ENCODE measurements at places on chromosomes 7 and 10.

GRCh38 chr7:10121631-10122030 lies 852.0 kb upstream of the PHF14 start:
- no peak for DNase-seq

DNA sequence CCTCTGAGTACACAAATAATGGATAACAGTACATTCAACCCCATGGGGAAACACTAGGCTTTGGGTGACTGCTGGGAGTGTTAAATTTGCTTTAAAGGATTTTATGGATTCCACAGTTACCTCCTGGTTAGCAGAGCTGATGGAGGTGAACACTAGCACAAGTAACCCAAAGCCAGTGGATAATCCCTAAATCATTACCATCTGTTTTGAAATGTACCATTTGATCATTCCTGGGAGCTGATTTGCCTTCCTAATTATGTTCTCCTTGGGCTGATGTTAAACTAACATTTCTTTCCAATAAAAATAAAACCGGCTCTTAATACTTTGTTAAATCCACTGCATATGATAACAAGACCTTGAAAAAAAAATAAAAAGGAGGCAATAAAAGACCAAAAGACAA lies 493.9 kb downstream of the PLXNA4 start:
- DNase-seq = no peak

GRCh38 chr7:115676080-115676479 lies 354.5 kb downstream of the TFEC start:
- no peak for DNase-seq

DNA sequence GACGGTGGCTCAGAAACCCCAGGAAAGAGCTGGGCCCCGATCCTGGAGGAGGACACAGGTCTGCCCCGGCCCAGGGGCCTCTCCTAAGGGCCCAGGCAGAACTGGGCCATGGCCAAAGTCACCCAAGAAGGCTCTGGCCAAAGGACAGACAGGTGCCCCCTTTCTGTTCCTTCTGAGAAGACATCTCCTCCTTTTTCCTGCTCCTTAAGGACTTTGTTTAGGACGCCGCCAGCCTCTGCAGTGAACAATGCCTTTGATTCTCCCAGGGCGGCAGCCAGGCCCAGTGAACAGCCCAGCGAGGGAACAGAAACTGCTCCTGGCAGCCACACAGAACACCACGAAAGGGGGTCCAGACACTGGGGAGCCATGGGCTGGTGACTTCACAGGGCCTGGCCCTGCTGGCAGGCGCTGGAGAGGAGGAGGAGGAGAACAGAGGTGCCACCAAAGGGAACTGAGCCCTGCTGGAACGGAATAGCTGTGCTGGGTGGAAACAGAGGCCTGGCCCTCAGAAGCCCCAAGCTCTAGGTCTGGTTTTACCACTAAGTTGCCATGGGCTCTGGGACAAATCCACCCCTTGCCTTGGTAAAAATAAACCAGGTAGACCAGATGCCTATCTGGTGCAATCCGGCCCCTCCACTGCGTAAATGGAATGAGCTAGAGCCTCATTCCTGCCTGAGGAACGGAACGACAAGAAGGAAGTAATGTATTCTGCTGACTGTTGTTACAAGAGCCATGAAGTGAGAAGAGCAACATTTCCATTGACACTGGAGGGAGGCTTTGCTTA lies 163.3 kb upstream of the RHEB start:
- no peak for DNase-seq

GRCh38 chr7:44765579-44766415 lies 17.1 kb downstream of the ZMIZ2 start:
- DNase-seq = no peak

DNA sequence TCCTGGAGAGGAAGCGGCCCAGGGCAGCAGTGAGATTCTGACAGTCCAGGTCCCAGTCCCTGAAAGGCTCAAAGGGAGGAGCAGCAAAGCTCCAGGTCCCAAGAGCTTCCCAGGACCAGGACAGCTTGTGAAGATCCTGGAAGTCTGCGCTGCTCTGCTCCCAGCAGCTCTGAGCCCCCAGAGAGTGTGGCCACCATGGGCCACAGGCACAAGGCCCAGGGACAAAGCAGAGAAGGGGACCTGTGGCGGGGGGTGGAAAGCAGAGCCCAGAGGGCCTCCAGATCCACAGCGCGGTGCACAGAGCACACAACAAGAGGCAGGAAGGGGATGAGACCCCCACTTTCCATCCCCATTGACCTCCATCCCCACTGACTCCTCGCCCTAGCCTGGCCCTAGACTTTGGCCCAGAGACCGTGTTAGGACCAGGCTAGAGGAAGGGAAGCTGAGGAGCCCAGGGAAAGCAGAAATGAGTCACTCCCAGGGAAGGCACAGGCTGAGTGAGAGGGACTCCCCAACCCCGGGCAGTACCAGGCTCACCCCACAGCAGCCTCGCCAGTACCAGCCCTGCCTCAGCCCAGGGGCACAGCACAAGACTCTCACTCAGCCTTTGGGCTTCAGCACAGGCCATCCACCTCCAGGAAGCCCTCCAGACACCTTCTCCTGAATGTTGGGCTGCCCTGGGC lies 75.5 kb downstream of the GRID1 start:
- no peak for DNase-seq

DNA sequence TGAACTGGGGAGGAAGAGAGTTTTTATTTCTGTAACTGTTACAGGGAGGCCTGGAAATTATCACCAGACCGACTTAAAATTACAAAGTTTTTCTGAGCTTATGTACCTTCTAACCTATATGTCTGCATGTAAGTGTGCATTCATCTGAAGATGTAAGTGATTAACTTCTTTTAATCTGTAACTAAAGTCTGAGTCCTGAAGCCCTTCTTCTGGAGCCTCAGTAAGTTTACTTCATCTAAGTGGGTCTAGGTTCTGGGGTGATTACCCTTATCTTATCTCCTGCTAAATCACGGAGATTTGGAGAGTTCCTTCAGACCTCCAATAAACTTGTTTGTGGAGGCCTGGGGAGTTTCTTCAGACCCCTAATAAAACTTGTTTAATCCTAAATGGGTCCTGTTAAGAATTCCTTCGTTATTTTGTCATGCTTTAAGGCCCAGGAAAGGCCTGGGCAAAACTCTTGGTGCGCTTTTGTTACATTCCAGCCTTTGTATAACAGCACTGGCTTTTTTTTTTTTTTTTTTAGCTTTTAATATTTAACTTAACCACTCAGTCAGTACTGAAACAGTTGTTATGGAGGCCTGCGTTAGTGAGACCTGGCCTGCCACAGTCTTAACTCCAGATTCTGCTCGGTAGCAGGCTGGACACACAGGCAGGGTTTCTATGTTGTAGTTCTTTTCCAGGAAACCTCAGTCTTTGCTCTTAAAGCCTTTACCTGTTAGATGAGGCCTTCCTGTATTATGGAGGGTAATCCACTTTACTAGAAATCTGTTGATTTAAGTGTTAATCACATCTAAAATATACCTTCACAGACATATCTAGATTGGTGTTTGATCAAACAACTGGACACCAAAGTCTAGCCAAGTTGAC lies 33.0 kb downstream of the TPST1 start:
- DNase-seq = no peak

GRCh38 chr7:24343614-24344013 lies 59.6 kb downstream of the NPY start:
- DNase-seq = no peak

- no peak for DNase-seq
These were observed 44.8 kb upstream of the EGR2 start for GRCh38 chr10:62860946-62861345.

- DNase-seq = no peak
These were observed 244.3 kb upstream of the PHYHIPL start for GRCh38 chr10:58932126-58932525.

DNA sequence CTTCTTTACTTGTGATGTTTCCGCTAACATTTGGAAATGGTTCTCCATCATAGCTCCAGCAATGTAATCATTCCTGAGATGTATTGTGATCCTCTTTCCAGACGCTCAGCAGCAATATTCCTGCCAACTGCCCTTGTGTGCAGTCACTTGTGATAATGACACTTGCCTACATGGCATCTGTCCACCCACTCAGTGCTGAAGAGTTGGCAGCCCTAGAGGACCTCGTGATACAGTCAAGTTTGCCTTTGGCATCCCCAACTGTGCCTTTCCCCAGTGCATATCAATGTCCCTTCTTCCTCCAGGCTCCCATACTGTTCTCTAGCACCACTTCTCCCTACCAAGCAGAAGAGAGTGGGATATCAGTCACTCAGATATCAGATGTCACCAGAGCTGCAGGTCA lies 64.9 kb downstream of the MYOF start:
- no peak for DNase-seq

DNA sequence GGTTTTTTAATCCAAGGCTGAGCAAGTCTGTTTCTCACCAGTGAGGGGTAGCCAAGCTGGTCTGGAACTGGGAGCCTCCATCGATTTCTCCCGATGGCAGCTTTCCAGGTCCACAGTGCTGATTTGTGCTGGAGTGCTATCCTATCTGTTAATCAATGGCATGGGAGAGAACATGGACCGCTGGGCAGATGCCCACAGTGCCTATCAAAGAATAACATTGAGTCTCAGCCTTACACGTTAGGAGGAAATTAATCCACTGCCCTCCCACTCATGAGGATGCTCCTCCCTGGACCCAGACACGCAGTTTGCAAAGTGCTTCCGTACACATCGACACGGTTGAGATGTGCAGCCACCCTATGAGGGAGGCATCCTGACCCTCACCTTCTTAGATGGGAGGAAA lies 36.0 kb upstream of the CUX1 start:
- DNase-seq = no peak

DNA sequence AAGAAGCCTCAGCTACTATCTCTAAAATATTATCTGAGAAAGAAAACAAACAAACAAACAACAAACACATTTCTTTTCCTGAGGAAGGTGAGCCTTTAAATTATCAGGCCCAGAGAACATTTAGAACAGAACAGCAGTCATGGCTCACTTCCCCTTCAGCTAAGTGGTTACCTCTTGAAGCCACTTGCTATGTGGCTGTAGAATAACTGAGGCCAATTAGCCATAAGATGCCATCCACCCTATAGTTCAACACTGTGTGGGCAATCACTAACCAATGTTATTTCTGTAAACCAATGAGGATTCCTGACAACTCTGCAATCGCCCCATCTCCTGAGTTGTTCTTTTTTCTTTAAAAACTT lies 3.7 kb upstream of the UPP1 start:
- no peak for DNase-seq

- DNase-seq = no peak
These were observed 486.0 kb upstream of the MKI67 start for GRCh38 chr10:128612195-128612594.

DNA sequence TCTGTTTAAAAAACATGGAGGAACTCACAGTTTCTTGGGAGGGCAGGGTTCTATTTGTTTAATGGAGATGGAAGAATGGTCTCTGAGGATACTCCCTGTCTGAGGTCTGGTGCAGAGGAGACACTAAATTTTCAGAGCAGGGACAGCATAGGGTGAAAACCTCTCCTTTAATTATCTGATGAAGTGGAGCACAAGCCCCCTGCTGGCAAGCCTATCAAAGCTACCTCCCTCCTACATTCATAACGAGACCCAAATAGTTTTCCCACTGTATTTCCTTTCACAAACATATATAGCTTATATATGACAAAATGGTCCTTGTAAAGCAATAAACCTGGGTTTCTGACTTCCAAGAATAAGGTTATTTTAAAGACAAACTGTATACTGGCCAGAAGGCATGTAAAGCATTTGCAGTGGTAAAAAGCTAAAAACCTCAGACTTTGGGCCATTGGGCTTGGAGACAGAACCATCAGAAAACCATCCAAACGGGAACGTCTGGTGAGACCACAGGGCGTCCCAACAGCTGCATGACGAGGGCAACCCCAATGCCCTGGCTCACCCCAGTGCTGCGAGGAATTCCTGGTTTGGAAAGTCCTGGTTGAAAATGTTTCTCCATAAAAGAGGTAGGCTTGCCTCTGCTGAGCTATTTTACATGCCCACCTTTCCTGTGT lies 201.3 kb downstream of the FANK1 start:
- no peak for DNase-seq

DNA sequence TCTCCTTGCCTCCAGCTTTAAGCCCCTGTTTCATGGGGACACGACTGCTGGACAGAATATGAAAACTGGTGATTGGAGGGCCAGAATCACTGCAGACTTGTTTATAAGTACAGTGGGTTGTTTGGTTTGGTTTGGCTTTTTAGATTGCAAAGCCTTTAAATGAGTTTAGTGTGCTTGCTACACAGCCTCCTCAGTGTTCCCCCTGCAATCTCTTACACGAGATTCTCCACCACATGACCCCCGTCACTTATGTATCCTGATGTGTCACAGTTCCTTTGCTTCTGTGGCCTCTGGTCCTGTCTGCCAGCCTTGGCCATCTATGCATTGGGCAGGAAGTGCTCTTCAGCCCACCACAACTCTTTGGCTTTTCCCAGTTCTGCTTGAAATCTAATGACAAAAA lies 103.7 kb upstream of the ANKRD1 start:
- no peak for DNase-seq

DNA sequence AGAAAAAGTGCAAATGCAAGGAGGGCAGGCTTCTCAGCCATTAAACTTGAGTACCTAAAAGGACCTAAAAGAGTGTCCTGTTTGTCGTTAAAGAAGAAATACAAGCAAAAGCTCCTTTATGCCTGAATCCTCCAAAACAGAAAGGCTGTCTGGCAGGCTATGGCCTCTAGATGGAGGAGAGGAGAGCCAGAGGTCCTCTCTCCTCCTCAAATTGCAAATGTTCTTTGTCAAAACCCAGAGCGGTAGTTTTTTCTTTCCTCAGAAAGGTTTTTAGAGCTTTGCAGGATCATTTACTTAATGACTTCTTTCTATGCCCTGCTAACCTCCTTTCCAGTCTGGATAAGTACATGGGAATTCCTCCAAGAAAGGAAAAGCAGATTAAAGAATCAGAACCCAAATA lies 1.9 kb upstream of the SORCS1 start:
- no peak for DNase-seq

DNA sequence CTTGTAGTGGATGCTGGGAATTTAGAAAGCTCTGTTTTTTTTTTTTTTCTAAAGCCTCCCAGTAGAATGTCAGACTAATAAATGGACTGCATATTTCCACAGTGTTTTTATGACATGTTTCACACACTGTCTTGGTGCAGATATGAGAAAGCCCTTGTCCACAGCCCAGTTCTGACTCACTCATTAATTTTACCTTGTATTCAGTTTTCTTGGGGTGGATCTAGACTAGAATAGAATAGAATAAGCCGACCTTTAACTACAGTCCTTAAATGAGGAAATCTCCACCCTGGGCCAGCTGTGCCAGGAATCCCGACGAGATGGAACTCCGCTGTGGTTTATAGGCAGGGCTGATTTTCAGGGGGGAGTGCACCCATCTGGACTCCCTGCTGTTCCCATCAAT lies 274.7 kb downstream of the NRG3 start:
- no peak for DNase-seq

GRCh38 chr7:77913977-77914607 lies 115.5 kb downstream of the PHTF2 start:
- no peak for DNase-seq

DNA sequence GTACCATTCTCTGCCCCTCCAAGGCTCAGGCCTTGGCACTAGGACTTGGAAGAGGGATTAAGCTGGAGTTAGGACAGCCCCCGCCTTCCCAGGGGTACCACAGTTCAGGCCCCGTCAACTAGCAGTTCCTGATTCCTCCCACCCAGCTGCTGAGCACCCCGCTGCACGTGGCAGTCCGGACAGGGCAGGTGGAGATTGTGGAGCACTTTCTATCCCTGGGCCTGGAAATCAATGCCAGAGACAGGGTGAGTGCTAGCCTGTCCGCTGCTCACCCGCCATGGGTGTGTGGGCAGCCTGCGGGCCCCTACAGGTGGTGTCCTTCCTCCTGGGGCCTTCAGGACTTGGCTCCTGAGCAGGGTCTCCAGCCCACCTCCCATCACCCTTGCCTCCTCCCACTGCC lies 2.0 kb upstream of the HOGA1 start:
- DNase-seq = no peak
